ENCODE measurements at places on chromosomes 11 and 22.

- DNase-seq: no peak
These were observed 620 bp upstream of the ANO5 start for GRCh38 chr11:22192289-22192641.

DNA sequence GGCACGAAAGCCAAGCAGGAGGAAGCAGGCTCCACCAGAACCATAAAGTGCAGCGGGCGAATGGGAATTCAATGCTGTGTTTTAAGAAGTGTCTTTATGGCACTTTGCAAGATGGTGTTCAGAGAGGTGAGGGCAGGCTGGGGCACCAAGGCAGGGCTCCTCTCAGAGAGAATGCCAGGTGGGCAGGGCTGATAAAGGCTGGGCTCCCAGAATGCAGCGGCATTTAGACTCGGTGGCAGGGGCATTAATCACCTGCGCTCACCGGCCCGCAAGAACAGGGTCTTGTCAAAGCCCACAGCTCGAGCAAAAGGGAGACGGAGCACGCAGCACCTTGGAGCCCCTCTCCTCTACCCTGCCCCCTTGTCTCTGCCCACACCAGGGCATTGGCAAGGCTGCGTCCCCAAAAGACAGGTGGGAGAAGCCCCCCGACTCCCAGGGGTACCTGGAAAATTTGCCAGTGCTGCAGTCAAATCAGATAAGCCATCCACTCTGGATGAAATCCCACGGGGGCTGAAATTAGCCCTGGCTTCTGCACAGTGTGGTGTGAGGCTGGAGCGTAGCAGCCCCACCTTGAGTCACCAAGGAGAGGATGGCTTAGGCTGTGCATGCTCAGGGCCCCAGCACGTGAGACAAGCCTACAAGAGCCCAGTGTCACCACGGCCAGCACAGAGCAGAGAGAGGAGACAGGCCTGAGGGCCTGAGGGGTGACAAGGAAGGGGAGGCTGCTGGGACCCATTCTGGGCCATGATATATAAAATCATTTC lies 8.1 kb downstream of the MACROD1 start:
- DNase-seq: no peak

- no peak for DNase-seq
These were observed 6.7 kb downstream of the HSD17B12 start for GRCh38 chr11:43687120-43687791.

DNA sequence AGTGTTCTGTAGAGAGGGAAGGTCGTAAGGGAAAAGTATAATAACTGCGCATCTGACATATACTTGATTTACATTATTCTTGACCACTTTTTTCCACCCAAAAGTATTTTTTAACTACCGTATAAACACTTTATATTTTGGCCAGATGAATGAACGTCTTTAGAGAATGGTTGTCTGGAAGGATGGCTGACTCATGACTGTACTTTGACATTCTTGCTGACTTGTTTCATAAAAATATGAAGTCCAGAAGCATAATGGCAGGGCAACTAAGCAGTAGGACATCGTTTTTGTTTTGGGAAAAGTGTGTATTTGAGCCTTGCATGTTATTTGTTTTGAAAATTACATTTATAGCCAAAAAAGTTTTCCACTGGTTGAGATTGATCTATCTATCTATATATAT lies 110.0 kb downstream of the OSBP2 start:
- DNase-seq: no peak

DNA sequence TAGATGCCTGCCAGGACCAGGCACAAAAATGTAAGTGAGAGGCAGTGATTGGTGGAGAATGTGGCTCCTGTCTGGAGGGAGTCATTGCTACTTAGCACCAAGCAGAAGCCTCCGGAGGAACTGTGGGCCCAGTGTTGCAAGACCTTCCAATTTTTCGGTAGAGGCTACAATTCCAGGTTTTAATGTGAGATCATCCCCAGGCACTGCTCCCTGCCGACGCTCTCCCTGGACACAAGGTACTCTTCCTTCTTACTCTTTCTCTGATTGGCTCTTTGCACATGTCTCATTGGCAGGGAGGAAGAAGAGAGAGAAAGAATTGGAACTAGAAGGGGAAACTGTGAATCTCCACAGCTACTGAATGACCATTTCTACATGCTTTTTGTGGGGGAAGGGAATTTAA lies 53.7 kb upstream of the EP300 start:
- DNase-seq: no peak

GRCh38 chr11:66284526-66285078 lies 4.3 kb downstream of the YIF1A start:
- DNase-seq: no peak

DNA sequence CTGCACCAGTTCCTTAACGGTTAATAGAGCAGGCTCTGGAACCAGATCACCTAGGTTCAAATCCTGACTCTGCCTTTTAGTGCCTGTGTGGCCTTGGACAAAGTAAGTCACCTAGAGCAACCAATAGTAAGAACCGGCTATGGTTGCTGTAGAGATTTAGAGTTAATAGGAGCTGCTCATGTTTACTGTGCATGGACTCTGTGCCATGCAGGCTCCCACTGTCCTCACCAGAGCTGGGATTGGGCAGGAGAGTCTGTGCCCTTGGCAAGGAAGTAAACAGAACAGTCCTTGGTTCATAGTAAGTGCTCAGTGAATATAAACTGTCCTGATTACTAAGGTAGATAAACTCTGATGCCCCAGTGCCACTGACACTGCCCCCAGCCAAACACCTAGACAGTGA lies 1.4 kb upstream of the TP53I11 start:
- DNase-seq: no peak

- DNase-seq: no peak
These were observed 2.9 kb downstream of the AP5B1 start for GRCh38 chr11:65777821-65778361.

DNA sequence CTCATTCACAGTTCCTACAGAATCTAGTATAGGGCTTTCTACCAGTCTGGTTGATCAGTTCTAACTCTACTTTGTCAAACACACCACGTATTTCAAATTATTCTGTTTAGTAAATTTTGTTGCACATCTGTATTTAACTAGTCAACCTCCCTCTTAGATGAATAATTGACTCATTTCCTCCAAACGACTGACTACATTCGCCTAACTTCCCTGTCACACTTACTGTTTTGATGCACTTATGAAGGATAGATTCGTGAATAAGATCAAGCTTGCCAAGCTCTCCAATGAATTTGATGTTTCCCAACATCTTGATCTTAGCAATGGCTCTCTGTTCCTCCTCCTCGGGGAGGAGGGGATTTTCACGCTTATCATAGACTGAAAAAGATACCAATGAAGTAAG lies 5.0 kb downstream of the EIF4G2 start:
- no peak for DNase-seq

GRCh38 chr11:93648158-93648557 lies 13.3 kb upstream of the CEP295 start:
- no peak for DNase-seq

DNA sequence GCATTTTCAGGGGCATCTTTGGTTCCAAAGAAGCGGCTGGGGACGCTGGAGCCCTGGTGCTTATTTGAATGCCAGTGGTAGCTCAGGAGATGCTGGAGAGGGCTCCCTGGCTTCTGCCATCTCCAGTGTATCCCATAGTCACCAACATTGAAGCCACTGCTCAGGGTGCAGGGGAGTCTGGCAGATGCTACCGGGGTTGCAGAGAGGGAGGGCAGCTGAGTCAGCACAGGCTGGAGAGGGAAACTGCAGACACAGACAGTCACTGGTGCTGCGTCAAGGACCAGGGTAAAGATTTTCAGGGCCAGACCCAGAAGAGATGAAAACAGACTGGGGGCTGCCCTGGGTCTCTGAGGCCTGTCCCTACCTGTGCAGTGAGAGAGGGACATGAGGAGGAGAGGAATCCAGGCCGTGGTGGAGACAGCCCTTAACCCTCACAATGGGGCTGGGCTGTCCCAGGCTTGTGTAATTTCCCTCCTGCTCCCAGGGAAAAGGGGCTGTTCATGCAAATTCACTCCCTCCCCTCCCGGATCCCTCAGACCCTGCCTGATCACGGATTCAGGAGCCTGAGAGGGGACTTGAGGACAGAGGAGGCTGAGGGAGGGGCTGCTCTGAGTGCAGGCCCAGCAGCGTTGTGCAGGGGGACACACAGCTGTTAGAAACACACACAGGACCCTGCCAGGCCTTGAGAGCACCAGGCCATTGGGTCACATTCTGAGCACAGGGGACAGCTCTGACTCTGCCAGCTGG lies 126.9 kb upstream of the GRK3 start:
- DNase-seq: no peak

DNA sequence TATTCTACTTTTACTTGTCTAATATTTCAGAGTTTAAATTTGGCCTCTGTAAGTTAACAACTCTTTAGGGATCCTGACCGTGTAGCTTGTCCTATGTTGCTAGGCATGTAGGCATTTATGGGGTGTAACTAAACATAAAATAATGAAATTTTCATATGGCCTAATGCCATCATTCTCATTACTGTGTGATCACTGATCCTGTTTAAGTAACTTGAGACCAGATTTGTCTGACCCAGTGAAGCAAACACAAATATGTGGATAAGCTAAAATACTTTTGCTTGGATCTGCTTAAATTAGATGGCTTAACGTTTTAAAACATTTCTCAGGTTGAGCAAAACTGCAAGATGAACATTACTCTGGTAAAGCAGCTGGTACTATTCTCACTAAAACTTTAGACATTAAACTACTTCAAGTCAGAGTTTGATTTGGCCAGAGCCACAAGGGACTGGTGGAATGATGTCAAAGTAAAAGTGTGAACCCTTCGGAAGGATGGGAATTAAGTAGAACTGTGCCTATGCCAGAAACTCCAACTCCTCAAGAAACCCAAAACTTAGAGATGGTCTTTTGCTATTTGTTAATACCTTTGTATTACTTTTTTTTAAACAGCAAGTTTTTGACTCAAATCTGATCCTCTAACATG lies 12.5 kb downstream of the QSER1 start:
- DNase-seq: no peak

DNA sequence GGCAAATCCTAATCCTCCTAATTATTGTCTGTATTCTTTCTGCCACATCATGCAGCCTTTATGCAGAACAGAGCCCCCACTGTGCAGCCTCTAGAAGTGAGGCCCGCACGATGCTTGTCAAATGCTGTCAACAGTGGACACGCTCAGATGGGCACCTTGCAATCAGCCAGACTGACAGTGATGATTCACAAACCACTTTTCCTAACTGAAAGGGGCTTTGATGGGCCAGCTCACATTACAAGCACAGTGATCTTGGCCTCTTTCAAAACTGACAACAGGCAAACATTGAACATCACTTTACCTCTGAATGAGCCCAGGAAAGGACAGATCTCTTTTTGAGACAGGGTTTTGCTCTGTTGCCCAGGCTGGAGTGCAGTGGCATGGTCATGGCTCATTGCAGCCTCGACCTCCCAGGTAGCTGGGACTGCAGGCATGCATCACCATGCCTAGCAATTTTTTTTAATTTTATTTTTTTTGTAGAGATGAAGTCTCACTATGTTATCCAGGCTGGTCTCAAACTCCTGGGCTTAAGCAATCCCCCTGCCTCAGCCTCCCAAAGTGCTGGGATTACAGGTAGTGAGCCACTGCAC lies 18.0 kb upstream of the E2F8 start:
- DNase-seq: no peak

DNA sequence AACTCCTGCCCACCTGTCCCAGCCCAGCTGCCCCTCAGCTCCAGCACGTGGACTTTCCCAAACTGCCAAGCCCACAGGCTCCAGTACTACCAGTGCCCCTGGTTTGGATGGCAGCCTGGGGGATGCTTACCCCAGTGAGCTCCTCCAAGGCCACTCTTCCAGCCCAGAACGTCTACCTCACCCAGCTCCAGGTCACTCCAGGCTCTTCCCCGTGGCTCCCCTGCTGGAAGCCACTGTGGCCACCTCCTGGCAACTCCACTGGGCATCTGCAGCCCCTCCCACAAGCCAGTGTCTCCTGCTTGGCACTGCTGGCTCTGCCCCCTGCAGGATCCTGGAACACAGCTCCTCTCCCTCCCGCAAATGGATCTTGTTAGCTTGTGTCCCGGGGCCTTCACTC lies 29.3 kb downstream of the LMO1 start:
- DNase-seq: no peak

GRCh38 chr22:26547426-26547825 lies 35.2 kb upstream of the TFIP11 start:
- DNase-seq: no peak

DNA sequence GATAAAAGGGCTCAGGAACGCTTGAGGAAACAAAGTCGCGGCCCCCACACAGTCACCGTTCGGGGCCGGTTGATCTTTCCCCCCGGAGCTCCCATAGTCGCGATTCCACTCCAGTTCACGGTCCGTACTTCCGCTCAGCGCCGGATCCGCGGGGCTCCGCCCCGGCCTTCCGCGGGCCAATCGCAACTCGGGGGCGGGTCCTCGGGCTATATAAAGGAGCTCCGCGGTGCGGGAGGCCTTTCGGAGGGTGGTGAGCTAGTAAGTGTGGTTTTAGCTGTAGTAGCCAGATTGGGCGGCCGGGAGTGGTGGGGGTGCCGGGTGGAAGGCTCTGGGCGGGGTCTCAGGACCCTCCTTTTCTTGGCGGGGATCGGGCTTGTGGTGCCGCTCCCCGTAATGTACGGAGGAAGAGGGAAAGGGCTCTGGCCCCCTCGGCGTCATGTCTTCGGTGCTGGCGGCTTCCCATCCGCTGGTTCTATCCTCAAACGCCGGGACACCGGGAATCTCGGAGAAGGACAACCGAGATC lies at the start of the genes C11orf98 and CSKMT:
C11orf98 (minus strand) TSS at position 136 of the 524 bp plus-strand sequence; CDS start at position 95, 41 bp downstream.
CSKMT (plus strand) TSS at position 238 of the 524 bp plus-strand sequence. CDS start 568 bp downstream, outside the sequence.
- DNase-seq: peak; percentile 92

DNA sequence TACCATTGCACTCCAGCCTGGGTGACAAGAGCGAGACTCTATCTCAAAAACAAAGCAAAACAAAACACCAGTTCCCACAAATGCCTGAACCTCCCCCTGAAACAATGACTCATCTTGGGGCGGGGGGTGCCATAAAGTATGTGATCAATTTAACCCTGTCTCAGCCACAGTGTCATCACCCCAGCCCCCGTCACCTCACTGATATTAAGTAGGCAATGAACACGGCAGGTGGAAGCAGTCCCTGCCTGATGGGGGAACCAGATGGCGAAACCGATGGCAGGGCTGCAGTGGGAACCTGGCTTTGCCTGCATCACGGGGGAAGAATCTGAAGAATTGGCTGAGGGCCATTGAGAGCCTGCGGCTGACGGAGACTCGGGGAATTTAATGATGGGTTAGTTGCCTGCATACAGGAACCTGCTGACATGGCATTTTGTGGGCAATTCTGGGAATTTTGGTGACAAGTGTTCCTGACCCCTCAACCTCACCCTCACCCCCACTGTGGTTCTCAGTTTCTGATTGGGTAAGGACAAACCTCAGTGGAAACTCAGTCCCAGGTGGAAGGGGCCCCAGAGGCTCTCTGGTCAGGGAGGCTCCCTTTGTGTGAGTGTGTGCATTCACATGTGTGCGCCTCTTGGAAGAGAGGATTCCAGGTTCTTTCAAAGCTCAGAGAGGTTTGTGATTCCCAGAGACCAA lies 39.1 kb upstream of the SHISAL1 start:
- DNase-seq: no peak

- DNase-seq: no peak
These were observed 2.2 kb downstream of the SPI1 start for GRCh38 chr11:47376107-47376524.

Data from thymus (tissue), 14 donors.